ENCODE measurements at places on chromosomes 1 and 21. TPM values are rescaled to one million over a fixed set of nuclear protein-coding genes. Genes with fewer than 3 reads are reported as not detected.

Gene CFHR1
- not detected for total RNA-seq

Gene CLEC20A
- not detected for total RNA-seq

Gene NUDT17
- 4.5 TPM for total RNA-seq

Gene SIM2
- not detected for total RNA-seq

DNA sequence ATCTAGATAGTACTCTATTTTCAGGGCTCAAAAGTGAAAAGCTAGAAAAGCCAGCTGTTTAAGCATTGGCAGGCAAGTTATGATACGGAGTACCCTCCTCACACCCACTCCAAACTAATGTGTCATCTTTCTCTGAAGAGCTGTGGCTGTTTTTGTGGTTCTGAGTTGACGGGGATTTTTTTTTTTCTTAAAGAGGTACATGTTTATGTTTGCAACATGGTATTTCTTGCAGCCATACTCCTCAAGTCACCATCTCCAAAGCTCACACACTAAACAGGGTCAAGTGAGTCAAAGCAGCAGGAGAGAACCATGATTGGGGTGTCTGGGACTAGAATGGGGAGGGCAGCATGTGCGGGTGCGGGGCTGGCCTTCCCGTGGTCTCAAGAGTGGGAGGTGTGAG, 347.2 kb downstream of the DISC1 start:
- H3K27ac ChIP-seq = no peak overlapping the region
- no peaks in the 10 kb centered on the region for H3K36me3 ChIP-seq
- DNase-seq = no peak
- H3K4me3 ChIP-seq = no peak overlapping the region
- no peaks in the 10 kb centered on the region for H3K27me3 ChIP-seq
- no peaks in the 10 kb centered on the region for H3K4me1 ChIP-seq

DNA sequence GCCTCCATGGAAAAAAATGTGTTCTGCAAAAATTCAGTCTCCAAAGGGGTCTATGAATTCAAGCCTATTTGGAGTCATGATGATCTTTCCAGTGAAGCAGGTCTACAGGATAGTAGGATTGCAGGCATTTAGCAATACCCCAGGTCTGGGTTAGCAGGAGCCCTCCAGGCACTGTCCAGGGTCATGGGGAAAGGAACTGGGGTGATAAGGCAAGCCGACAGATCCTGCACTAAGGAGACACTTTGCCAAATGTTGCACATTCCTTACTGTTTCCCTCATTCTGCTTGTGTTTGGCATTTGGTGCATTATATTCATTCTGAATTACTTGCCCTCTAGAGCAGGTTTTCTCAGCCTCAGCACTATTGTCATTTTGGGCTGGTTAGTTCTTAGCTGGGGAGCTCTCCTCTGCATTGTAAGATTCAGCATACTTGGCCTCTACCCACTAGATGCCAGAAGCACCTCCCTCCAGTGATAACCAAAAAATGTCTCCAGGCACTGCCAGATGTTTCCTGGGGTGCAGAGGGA, 333.3 kb upstream of the PLXNA2 start:
- no peak overlapping the region for H3K27ac ChIP-seq
- no peaks in the 10 kb centered on the region for H3K4me1 ChIP-seq
- no peak for DNase-seq
- H3K4me3 ChIP-seq = no peak overlapping the region
- H3K27me3 ChIP-seq = no peaks in the 10 kb centered on the region
- H3K36me3 ChIP-seq = no peaks in the 10 kb centered on the region

DNA sequence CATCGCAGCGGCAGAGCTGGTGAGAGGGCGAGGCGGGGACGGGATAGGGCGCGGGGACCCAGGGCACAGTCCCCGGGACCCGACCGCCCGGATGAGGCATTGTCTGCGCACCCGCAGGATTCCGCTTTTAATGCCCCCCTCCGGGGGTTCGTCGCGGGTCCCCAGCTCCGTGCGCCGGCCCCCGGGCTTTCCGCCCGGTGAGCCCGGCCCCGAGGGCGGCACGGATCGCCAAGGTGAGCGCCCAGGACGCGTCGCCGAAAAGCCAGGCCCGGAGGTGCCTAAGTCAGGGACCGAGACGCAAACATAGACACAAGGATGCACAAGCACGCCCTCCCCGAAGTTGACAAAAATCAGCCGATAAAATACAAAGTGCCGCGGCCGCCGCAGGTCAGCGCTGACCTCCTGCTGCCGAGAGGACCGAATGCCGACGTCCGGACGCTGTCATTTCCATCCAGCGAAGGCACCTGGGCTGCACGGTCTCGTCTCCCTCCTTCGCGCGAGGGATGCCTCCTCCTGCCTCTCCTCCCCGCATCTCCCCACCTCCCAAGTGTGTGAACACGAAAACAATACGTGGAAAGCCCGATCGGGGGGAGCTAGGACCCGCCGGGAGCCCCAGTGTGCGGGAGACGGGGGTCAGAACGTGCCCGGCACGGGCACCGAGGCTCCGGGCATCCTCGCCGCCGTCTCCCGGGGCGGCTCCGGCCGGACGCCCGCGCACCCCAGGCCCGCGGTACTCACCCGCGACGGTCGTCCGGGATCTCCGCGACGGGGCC, 101.1 kb upstream of the SOD1 start:
- H3K36me3 ChIP-seq = no peaks in the 10 kb centered on the region
- H3K27ac ChIP-seq = no peak overlapping the region
- DNase-seq = no peak
- H3K27me3 ChIP-seq = peaks cover 68% of the 10 kb centered on the region
- peak overlapping the region; percentile 52 for H3K4me3 ChIP-seq

GRCh38 chr1:100459358-100460114, 78.4 kb upstream of the GPR88 start:
- H3K36me3 ChIP-seq = no peaks in the 10 kb centered on the region
- H3K27me3 ChIP-seq = no peaks in the 10 kb centered on the region
- H3K27ac ChIP-seq = no peak overlapping the region
- peaks cover 17% of the 10 kb centered on the region for H3K4me1 ChIP-seq
- H3K4me3 ChIP-seq = no peak overlapping the region
- DNase-seq = peak; percentile 78

- no peaks in the 10 kb centered on the region for H3K27me3 ChIP-seq
- no peak overlapping the region for H3K27ac ChIP-seq
- H3K4me3 ChIP-seq = no peak overlapping the region
- no peak for DNase-seq
- H3K36me3 ChIP-seq = no peaks in the 10 kb centered on the region
Measured at GRCh38 chr1:100747771-100748170, 28.2 kb downstream of the VCAM1 start.

DNA sequence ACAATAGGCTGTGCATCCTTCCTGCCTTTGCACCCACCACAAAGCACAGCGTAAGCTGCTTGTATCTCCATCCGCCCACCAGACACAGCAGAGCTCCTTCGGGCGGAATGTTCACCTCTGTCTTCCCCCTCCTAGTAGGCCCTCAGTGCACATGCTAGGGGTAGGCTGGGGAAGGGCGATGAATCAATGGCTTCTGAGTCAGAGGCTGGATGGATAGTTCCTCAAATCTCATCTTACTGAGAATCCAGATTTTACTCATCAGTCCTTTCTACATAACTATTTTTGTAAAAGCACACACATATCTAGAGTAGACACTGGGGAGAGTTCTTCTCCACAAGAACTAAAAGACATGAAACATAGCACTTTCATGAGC, 73.8 kb downstream of the BCAR3 start:
- no peaks in the 10 kb centered on the region for H3K27me3 ChIP-seq
- no peak overlapping the region for H3K27ac ChIP-seq
- peaks cover 7% of the 10 kb centered on the region for H3K4me1 ChIP-seq
- no peak overlapping the region for H3K4me3 ChIP-seq
- no peaks in the 10 kb centered on the region for H3K36me3 ChIP-seq
